ENCODE measurements at places on chromosomes 7 and 10. TPM values are rescaled to one million over a fixed set of nuclear protein-coding genes. Genes with fewer than 3 reads are reported as not detected.

DNA sequence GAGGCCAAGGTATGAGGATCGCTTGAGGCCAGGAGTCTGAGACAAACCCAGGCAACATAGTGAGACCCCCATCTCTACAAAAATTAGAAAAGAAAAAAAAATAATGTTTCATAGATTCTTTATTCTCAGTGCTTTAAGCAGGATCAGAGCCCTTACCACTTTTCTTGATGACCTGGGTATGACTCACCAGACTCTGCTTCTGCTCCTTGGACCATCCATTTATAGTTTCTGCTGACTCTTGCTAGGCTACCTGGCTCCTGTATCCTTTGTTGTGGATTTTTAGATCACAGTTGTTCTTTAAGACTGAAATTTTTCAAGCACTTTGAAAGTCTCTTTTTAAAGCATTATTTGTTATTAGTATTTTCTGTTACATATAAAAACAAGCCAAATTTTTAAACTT is 411.1 kb downstream of the GFRA1 start:
- H3K4me1 ChIP-seq = peaks cover 4% of the 10 kb centered on the region
- H3K27ac ChIP-seq = no peak overlapping the region
- DNase-seq = peak; percentile 53
- no peak overlapping the region for H3K4me3 ChIP-seq

The BPGM gene
- total RNA-seq = 64.8 TPM

- no peaks in the 10 kb centered on the region for H3K36me3 ChIP-seq
- no peak overlapping the region for H3K4me3 ChIP-seq
- no peaks in the 10 kb centered on the region for H3K27me3 ChIP-seq
- H3K4me1 ChIP-seq = no peaks in the 10 kb centered on the region
- DNase-seq = no peak
Measured at GRCh38 chr7:94761451-94761850, 105.5 kb upstream of the SGCE start.

- H3K4me3 ChIP-seq = no peak overlapping the region
- no peak overlapping the region for H3K27ac ChIP-seq
- no peaks in the 10 kb centered on the region for H3K27me3 ChIP-seq
- no peak for DNase-seq
Measured at GRCh38 chr10:79357180-79357579, 9.9 kb downstream of the PPIF start.

DNA sequence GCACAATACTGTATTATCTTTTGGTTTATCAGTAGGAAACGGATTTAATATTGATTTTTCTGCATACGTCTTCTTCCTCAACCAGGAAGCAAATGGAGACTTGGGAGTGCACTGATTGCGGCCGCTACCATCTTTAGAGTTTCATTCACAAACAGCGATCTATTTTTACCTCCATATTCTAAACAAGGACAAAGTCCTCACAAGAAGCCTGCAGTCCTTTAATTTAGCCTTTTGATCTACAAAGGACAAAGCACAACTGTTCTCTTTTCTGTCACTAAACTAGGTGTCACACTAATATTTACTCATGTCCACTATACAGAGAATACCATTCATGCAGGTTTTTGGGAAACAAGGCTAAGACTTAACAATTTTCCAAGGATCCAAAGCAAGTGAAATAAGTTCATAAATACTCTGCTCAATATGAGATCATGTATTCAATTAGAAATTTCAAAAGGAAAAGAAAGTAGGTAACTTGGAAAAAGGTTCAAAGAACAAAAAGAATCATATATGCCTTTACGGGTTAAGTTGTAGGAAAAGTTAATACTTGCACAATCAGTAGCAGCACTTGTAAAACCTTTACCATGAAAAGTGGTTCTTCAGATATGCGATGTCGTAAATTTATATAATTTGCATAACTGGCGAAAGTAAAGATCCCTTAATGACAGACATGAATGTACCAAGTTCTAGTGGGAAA is 92.1 kb downstream of the UPF2 start:
- no peaks in the 10 kb centered on the region for H3K27me3 ChIP-seq
- no peaks in the 10 kb centered on the region for H3K4me1 ChIP-seq
- H3K27ac ChIP-seq = no peak overlapping the region
- DNase-seq = no peak
- H3K4me3 ChIP-seq = no peak overlapping the region
